ENCODE measurements at places on chromosomes 2 and 18.

- DNase-seq, result no peak
These were observed 39.0 kb upstream of the FAM237A start for GRCh38 chr2:206603243-206603642.

DNA sequence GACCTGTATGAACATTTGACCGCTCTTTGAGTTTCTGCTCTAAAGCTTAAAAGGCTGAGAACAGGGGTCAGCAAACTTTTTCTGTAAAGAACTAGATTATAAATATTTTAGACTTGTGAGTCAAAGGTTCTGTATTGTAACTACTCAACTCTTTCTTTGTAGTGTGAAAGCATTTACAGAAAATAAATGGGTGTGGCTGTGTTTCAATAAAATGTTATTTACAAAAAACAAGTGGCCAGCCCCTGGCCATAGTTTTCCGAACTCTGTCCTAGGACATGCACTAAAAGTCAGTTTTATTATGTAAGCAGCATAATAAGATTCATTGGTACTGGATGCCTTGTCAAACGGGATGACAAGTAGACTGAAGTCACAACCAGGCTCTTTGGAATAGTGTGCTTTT is 434.9 kb downstream of the ZEB2 start:
- DNase-seq, result no peak

- no peak for DNase-seq
These were observed 24.3 kb downstream of the ERMN start for GRCh38 chr2:157301307-157301706.

DNA sequence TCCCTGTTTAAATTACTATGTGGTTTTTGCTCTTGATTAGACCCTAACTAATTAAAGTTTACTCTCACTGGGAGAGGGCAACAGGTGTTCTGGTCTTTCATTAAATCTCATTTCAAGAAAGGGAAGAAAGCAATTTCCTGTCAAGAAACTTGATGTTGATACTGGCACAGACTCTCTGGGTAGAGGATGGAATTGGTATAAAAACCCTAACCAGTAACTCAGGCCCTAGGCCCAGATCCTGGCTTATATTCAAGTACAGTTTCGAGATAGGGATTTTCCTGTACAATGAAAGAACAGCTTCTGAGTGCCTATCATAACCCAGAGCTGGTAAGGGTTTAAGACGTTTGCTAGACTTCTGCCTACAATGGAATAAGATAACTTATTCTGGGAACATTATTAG is 61.6 kb upstream of the ACYP2 start:
- no peak for DNase-seq
